ENCODE measurements at places on chromosomes 11 and 22.

GRCh38 chr11:113873236-113873626 is 2.1 kb downstream of the USP28 start:
- DNase-seq, result no peak

- no peak for DNase-seq
Observed at GRCh38 chr11:17634776-17635550, 84.4 kb upstream of the MYOD1 start.

DNA sequence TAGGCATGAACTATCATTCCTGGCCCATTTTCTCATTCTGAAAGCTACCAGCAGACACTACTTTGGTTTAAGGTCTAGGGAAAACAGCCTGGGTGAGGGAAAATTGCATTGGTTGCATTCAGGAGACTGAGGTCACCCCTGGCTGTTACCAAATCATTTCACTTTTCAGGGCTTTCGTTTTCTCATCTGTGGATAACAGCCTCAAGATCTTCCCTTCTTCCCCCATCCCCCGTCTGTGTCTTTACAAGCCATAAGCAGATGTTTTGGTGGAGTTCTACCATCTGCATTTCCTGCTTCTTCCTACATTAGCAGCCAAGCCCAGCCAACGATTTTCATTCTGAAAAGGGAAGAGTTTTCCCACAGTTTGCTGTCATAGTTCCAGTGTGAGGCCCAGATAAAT is 130.4 kb downstream of the HIPK3 start:
- DNase-seq, result no peak

DNA sequence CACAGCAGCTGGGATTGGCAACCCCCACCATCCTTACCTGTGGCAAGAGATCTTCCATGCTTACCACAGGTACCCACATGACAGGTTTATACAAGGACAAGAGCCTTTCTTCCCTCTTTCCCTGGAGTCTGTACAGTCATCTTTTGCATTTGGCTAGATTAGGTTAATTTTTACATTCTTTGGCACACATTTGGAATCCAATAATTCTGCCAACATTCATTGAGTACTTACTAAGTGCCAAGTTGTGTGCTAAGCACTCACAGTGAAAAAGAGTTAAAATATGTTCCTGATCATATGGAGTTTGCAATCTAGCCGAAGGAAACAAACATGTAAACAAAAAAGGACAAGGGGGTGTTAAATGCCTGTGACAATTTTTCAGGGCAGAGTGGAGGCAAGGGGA is 50.0 kb upstream of the OPCML start:
- no peak for DNase-seq

DNA sequence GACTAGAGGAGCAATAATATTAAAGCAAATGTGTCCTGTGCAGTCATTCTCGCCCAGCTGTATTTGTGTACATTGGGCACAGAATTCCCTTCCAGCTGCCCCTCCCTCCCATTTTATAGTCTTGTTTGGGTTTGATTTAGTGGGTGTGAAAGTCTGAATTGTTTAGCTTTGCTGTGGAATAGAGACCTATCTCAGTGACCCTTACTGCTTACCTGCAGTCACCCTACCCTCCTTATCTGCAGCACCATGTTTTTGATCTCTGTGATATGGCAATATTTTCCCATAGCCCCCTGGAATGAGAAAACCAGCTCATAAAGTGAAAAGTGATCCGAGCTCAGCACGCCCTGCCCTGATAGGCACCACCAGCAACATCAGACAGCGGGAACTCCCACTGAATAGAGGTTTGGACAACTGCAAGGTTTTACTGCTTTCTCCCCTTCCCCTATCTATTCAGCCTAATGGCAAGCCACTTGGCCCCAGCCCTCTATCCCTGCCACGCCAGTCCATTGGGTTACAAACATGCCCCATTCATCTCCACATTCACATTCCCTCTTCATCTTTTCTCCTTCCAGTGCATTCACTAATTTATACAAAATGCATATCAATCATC is 199.0 kb downstream of the ETS1 start:
- no peak for DNase-seq

- DNase-seq, result no peak
Observed at GRCh38 chr22:44587737-44588310, 89.8 kb upstream of the RTL6 start.

GRCh38 chr11:126925321-126926093 is 75.1 kb downstream of the KIRREL3 start:
- no peak for DNase-seq

DNA sequence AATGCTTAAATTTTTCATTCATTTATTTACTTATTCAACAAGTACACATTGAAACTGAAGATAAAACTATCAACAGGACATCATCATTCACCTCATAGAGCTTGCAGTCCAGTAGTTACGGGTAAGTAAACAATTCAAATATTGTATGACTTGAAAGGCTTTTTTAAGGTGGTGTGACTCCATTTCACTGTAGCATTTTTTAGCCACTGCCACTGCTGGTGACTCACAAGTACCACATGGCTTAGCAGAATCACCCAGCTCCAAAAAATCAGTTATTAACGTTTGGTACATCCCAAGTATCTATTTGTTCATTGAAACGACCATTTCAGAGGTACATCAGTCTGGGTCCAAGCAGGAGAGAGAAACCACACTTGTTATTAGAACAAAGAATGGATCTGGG is 427.9 kb upstream of the DDI1 start:
- no peak for DNase-seq

GRCh38 chr11:22780952-22781593 is 48.5 kb downstream of the SVIP start:
- DNase-seq, result no peak

DNA sequence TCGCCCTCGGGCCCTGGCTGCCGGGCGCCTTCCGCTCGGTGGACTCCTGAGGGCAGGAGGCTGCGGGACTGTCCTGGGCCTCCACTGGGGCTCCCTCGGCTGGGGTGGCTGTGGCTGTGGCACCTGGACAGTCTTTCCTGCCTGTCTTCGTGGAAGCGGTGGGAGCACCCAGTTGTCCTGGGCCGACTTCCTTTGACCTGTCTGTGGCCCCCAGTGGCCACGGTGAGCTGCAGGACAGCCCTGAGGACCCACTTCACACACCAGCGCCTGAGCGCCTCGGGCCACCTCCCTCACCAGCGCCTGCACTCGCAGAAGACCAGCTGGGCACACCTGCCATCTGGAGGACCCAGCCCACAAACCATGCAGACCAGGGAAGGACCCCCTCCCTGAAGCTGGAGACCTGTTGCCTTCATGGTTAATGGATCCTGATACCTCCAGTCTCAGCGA is 1.8 kb upstream of the EPS8L2 start:
- DNase-seq, result no peak

GRCh38 chr11:121344824-121345223 is 52.3 kb downstream of the SC5D start:
- DNase-seq, result no peak

Measured in activated CD8-positive, alpha-beta memory T cell treated with anti-CD3 and anti-CD28 coated beads for 48 hours (primary cell).